Left kidney (tissue), 8 donors: ENCODE measurements at places on chromosomes 7 and 10.

GRCh38 chr7:130904792-130905191 is 170.8 kb upstream of the KLF14 start:
- DNase-seq: no peak

GRCh38 chr10:35092851-35093250 is 2.7 kb upstream of the CUL2 start:
- no peak for DNase-seq

DNA sequence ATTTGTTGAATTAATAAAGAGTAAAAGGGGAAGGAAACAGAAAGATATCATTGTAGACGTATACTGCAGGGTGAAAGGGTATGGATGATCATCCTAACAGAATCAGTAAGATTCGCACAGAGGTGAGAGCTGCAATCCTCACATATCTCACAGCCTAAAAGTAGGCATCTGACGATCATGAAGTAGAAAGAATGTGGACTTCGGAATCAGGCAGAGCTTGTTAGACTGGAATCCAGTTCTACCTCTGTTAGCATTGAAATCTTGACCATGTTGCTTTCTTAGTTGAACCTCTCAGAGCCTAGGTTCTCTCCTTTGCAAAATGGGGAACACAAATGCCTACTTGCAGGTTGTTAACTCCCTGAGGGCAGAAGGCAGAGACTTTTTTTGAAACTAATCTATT is 320.0 kb upstream of the C7orf33 start:
- DNase-seq: no peak

DNA sequence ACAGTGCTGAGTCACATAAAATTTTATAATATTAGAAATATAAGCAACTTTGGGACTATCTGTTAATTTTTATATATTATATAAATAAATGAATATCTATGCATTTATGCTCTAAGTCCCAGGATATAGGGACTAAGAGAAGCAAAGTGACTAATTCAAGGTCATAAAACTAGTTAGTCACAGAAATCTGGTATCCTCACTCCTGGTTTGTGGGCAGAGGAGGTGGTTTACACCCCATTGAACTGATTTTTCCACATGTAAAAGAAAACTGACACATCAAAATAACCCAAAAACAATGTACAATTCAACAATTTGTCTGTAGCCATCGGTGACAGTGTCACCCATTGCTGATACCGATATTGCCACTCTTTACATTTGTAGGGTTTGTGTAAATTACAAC is 3.0 kb downstream of the PCLO start:
- DNase-seq: no peak

- DNase-seq: peak; percentile 61
Observed at GRCh38 chr10:75971402-75972211, 540.2 kb downstream of the LRMDA start.

DNA sequence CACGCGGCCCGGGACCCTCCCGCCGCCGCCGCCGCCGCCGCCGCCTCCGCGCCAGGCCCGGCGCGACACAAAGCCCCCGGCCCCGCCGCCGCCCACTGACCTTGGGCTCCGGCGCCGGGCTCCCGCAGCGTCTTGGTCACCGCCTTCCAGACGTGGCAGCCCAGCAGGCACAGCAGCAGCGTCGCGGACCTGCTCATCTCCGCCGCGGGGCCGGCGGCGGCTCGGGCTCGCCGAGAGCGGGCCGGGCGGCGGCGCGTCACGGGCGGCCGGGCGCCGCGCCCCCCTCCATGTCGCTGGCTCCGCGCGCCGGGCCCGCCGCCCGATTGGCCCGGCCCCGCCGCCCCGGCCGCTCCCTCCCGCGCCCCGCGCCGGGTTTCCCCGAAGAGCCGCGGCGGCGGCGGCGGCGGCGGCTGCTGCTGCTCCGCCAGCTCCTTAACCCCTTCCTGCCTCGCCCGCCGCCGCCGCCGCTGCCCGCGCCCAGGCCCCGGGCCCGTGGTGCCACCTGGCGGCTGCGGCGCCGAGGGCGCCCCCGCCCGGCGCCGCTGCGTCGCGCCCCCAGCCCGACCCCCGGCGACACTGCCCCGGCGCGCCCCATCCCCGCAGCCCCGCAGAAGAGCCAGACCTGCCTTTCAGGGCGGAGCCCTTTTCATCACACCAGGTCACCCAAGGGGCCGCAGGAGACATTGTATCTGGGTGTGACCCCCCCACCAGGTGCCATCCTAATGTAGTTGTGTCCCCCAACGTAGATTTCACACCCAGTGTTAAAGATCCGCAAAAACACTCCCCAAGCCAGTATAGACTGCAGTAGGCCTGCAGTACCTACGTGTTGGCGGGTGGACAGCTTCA is at the start of gene FAM171A1:
Gene FAM171A1 (minus strand): TSS at position 434 of the 846 bp plus-strand sequence. CDS start 237 bp downstream, at position 197.
- peak; percentile 59 for DNase-seq

DNA sequence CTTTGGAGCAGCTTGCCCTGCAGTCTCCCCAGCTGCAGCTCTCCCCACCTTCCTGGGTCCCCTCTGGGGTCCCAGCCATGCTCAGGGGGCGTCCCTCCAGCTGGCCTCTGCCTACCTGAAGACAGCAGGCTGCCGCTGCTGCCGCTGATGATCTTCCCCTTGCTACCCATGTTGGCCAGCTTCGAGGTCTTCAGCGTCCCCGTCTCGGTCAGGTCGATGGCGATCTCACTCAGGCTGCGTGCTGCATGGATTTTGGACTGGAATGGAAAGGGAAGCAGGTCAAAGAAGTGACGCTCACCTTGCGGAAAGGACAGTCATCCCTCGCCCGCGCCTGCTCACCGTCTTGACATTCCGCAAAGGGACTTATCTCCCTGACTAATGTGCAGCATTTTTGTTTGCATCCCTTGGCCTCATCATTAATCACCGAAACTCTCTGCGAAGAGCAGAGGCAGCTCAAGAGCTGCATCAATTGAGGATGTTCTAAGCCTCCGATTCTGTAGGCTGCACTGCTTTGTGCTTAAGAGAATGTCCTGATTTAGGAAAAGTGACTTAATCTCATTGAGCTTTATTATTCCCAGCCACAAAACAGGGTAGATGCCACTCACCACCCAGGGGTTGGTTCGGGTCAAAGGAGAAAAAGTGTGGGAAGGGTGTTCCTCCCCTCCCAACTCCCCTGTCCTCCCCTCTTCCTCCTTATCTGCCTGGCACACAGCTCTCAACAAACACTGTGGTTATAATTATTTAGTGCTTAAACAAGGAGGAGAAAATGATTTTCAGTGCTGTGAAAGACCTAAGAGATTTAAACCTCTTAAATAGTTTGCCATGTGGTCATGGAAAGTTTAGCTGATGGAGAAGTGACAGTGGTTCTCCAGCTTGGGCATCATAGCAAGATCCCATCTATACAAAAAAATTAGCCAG is 107.3 kb downstream of the PRPF18 start:
- DNase-seq: no peak

DNA sequence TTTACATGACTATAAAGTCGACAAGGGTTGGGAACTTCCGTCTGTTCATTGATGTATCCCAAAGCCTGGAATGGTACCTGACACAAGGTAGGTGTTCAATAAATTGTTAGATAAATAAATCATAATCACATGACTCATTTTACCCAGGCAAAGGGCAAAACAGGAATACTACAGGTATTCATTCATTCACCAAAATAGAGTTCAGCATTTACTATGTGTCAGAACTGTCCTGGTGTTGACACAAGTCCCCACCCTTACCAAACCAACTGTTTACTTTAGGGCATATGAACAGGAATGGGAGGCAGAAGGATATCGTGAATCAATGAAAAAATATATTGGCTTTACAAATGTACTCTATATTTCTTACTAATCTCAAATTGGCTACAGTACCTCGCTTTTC is 666 bp upstream of the YAE1 start:
- no peak for DNase-seq

- DNase-seq: peak; percentile 84
Observed at GRCh38 chr10:101061624-101062231, at the start of gene KAZALD1. KAZALD1 (plus strand) TSS chr10:101061989; CDS start chr10:101062593, 604 bp downstream.

DNA sequence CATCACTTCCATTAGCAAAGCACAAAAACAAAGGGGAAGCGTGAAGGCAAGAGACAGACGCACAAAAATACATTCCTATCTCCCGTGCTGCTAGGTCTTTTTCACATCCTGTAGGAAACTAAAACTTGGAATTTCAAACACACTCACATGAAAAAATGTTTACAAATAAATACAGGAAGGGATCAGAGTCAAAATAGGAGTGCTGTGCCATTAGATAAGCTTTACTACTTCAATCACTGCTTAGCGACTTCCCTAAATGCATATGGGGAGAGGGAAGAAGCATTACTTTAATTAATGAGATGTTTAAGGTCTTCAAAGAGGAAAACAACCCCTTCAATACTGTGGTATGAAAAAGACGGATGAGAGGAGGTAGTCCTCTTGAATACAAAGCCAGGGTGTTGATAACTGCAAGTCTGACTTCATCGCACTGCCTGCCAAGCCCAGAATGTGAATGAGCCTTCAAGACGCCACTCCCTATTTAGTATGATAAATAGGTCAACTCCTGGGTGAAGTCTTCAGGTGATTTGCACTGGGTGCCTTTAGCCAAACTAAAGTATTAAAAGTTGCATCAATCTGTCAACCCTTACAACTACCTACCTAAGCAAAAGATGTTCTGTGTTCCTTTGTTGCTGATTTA is 13.9 kb downstream of the PARD3 start:
- DNase-seq: no peak
